Nephron progenitor cell (in vitro differentiated cells): ENCODE measurements at places on chromosomes 12 and 14.
A peak's percentile ranks its signal among the peaks of the same experiment; 100 is the strongest.

GRCh38 chr14:50649691-50650090 lies 18.4 kb downstream of the SAV1 start:
- H3K27ac ChIP-seq, result no peak overlapping the region
- no peaks in the 10 kb centered on the region for H3K27me3 ChIP-seq
- peaks cover 20% of the 10 kb centered on the region for H3K4me1 ChIP-seq
- peaks cover 31% of the 10 kb centered on the region for H3K36me3 ChIP-seq
- DNase-seq, result no peak

GRCh38 chr12:70487440-70487839 lies 121.3 kb downstream of the KCNMB4 start:
- no peak for DNase-seq
- H3K4me3 ChIP-seq, result no peak overlapping the region
- H3K4me1 ChIP-seq, result no peaks in the 10 kb centered on the region

GRCh38 chr14:105488781-105489541 lies 2.1 kb upstream of the TEDC1 start:
- H3K4me3 ChIP-seq, result peak overlapping the region; percentile 79
- H3K4me1 ChIP-seq, result peaks cover 23% of the 10 kb centered on the region
- no peaks in the 10 kb centered on the region for H3K36me3 ChIP-seq
- no peak overlapping the region for H3K27ac ChIP-seq
- peaks cover 49% of the 10 kb centered on the region for H3K27me3 ChIP-seq
- peak; percentile 16 for DNase-seq

- H3K27me3 ChIP-seq, result peaks cover 4% of the 10 kb centered on the region
- H3K36me3 ChIP-seq, result peaks cover 40% of the 10 kb centered on the region
- no peak overlapping the region for H3K27ac ChIP-seq
Measured at GRCh38 chr12:12630850-12631249, 19.2 kb downstream of the CREBL2 start.

DNA sequence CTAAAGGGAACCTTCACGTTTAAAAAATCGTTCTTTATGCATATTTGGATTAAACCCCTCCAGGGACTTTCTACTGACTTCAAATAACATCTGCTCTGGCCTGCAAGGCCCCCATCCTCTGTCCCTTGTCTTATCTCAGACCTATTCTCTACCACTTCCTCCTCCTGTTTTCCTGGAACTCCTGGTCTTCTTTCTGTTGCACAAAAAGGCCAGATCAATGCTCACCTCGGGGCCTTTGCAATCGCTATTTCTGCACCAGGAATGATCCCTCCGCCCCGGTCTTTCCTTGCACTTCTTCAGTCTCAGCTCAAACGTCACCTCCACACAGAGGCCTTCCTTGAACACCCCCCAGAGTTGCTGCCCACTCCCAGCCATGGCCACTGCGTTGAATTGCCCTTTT lies 57.6 kb upstream of the BEGAIN start:
- no peak overlapping the region for H3K4me3 ChIP-seq
- peaks cover 11% of the 10 kb centered on the region for H3K36me3 ChIP-seq
- DNase-seq, result no peak
- peaks cover 15% of the 10 kb centered on the region for H3K4me1 ChIP-seq
- peaks cover 7% of the 10 kb centered on the region for H3K27me3 ChIP-seq
- H3K27ac ChIP-seq, result no peak overlapping the region

- peaks cover 6% of the 10 kb centered on the region for H3K36me3 ChIP-seq
- no peak overlapping the region for H3K4me3 ChIP-seq
- no peak for DNase-seq
- peaks cover 34% of the 10 kb centered on the region for H3K4me1 ChIP-seq
- peaks cover 6% of the 10 kb centered on the region for H3K27me3 ChIP-seq
Measured at GRCh38 chr12:93183940-93184671, 193.6 kb upstream of the NUDT4 start.

- DNase-seq, result no peak
- no peak overlapping the region for H3K27ac ChIP-seq
- H3K27me3 ChIP-seq, result no peaks in the 10 kb centered on the region
- no peaks in the 10 kb centered on the region for H3K4me1 ChIP-seq
- no peak overlapping the region for H3K4me3 ChIP-seq
- H3K36me3 ChIP-seq, result peaks cover 9% of the 10 kb centered on the region
Measured at GRCh38 chr12:82898441-82898840, 211.7 kb downstream of the TMTC2 start.

DNA sequence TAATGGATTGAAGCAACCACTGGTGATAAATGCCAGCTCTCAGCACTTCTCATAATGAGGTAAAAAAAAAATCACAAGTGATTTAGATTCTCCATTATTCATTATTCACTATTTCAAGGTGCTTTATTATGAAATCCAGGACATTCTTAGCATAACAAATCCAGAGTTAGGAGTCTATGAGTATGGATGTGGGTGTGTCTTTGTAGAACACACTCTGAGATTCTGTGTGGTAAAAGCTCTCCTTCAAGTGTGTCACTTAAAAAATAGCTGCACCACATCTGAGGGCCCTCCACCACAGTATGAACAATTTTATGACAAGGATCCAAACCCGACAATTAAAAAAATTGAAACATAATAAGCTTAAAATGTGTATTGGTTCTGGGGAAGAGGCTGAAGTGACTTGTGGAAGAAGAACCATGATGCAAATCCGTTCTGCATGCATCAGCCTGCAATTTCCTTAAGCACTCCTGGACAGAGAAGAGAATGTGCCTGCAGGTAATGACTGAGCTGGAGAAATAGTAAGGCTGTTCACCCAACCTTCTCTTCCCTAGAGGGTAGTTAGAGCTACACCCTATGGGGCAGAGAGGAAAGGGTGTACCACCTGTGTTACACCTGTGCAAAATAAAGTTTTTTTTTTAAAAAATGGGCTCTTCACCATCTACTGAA lies 488.5 kb upstream of the MGAT4C start:
- peaks cover 62% of the 10 kb centered on the region for H3K4me1 ChIP-seq
- H3K36me3 ChIP-seq, result no peaks in the 10 kb centered on the region
- no peak overlapping the region for H3K4me3 ChIP-seq
- no peak for DNase-seq
- H3K27me3 ChIP-seq, result no peaks in the 10 kb centered on the region

GRCh38 chr12:127005406-127005805 lies 1261.6 kb upstream of the TMEM132C start:
- no peaks in the 10 kb centered on the region for H3K4me1 ChIP-seq
- H3K36me3 ChIP-seq, result no peaks in the 10 kb centered on the region
- no peak overlapping the region for H3K4me3 ChIP-seq
- no peak overlapping the region for H3K27ac ChIP-seq

GRCh38 chr14:63840981-63841380 lies 11.8 kb upstream of the SYNE2 start:
- H3K4me3 ChIP-seq, result no peak overlapping the region
- no peaks in the 10 kb centered on the region for H3K36me3 ChIP-seq
- H3K27ac ChIP-seq, result no peak overlapping the region
- no peak for DNase-seq
- no peaks in the 10 kb centered on the region for H3K4me1 ChIP-seq

- peaks cover 4% of the 10 kb centered on the region for H3K4me1 ChIP-seq
- peak within 1 kb of the TSS; percentile 66 for H3K4me3 ChIP-seq
- DNase-seq, result peak; percentile 40
- H3K36me3 ChIP-seq, result peaks cover 14% of the 10 kb centered on the region
Measured at GRCh38 chr14:77271113-77271710, at the start of gene NGB. NGB (minus strand) TSS chr14:77271206; CDS start chr14:77270937, 269 bp downstream.

DNA sequence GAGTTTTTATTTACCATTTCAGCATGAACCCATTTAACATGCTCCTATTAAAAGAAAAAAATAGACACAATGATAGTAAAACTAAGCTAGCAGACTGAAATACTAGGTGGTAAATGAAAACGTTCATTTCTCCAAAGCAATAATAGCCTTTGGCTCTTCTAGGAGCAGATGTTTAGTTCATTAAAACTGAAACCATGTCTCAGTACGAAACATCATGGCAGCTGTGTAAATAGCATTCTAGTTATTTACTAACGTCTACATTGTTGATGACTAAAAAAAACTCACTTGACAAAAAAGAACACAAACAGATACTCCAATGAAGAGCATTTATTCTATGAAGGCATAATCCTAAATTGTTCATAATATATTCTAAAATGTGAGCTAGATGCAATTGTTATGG lies 17.9 kb downstream of the RECQL start:
- DNase-seq, result no peak
- H3K27ac ChIP-seq, result no peak overlapping the region
- no peak overlapping the region for H3K4me3 ChIP-seq
- H3K36me3 ChIP-seq, result peaks cover 13% of the 10 kb centered on the region

DNA sequence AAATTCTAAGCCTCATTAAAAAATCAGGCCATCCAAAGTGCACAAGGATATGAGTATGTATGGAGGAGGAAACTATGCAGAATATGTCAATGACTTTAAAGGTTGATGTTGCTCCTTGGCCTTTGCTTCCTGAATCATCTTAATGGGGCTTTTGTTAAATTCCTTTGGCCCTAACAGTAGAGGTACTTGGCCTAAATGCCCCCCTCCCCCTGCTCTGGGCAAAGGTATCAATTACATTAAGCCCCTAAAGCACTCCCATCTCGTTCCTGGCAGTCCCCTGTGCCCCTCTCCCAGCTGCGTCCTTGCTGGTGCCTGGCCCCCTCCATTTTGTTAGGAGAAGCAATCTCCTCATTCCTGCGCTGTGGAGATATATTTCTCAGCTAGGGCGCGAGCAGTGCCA lies 4.8 kb downstream of the COPZ1 start:
- peak overlapping the region; percentile 58 for H3K4me3 ChIP-seq
- H3K36me3 ChIP-seq, result no peaks in the 10 kb centered on the region
- peak overlapping the region; percentile 94 for H3K27ac ChIP-seq
- peaks cover 61% of the 10 kb centered on the region for H3K4me1 ChIP-seq
- H3K27me3 ChIP-seq, result no peaks in the 10 kb centered on the region
- DNase-seq, result peak; percentile 57
